ENCODE measurements at places on chromosomes 5 and 9.

DNA sequence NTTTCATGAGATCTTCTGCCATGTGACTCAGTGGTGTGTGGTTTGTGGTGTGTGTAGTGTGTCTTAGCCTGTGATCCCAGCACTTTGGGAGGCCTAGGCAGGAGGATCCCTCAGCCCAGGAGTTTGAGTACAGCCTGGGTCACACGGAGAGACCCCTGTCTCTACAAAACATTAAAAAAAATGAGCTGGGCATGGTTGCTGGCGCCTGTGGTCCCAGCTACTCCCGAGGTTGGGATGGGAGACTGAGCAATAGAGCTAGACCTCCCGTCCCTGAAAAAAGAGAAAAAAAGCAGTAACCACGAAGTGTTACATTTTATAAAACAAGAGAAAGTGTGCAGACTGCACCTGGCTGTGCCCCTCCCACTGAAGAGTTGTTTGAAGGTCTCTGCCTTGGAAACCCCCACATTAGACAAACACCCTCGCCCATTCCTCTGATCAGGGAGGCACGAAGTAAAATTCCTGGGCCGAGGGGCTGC lies 21.2 kb upstream of the RNU6ATAC start:
- no peak for DNase-seq

DNA sequence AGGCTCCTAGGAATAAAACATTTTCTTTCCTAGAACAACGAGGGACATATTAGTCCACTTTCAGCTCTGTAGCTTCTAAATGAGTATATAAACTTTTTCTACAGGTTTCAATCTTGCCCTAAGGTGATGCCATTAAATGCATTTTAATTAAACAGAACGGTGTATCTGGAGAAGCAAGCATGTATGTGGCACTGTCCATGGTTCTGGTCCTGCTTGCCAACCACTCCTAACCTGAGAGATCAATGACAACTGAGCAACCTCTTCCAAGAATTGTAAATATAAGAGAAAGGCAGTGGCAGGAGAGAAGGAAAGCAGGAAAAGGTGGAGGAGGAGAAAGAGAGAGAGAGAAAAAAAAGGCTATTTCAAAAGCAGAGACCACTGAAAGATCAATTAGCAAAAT lies 95.6 kb upstream of the SPOCK1 start:
- no peak for DNase-seq

GRCh38 chr9:132384376-132384775 lies 22.3 kb downstream of the TTF1 start:
- no peak for DNase-seq

DNA sequence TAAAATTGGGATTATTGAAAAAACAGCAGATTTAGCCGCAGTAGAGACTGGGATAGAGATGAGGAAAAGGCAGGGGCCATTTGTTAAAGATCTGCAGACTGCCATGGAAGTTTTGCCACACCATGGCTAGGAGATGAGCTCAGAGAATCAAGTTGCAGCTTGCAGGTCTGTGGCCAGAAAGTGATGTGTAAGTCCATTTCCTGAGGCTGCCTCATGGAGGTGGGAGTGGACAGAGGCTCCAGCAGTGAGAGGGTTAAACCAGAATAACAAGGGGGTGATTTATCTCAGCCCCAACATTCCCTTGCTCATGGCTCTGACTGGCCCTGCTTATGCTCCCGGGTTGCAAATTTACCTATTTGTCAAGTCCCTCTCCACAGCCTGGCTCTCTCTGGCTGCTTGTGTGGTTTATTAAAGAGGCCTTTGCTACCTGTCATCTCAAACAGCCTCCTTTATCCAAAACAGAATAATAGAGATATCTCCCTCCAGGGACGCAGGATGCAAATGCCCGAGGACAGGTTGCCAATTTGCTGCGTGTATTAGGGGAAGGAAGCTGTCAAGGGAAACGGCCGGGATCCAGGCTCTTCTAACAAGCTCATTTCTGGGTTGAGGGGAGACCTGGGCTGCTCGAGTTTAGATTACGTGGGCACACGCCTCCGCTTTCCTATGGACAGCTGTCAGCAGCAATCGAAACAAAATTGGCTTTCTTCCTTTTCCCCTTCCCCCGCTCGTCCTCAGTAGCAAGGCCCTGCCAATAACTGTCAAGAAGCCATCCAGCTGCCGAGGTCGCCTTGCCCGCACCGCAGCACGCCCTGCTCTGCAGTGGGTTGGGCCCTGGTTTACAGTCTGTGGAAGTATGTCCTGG lies 72.8 kb upstream of the PITX1 start:
- no peak for DNase-seq

DNA sequence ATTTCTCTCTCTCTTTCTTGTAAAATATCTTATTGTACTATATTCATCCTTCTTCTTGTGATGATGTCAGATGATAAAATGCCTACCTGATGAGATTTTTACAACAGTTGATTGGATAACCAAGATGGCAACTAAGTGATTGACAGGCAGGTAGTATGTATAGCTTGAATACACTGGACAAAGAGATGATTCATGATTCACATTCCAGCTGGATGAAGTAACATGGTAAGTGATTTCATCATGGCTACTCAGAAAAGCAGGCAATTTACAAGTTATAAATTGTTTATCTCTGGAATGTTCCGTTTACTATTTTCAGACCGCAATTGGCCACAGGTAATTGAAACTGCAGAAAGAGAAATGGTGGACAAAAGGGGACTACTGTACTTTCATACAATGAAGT lies 1471.7 kb upstream of the C9orf72 start:
- no peak for DNase-seq

GRCh38 chr9:128898382-128898781 lies 16.4 kb downstream of the LRRC8A start:
- DNase-seq: no peak

GRCh38 chr5:168327451-168327850 lies 36.0 kb downstream of the WWC1 start:
- DNase-seq: no peak

All from hematopoietic multipotent progenitor cell treated with erythropoietin and hydrocortisone succinate and interleukin-3 and kit ligand, for 17 days (in vitro differentiated cells).